ENCODE measurements at places on chromosomes 6 and 20.

GRCh38 chr6:37517411-37517812 lies 17.7 kb upstream of the CCDC167 start:
- no peak for DNase-seq

DNA sequence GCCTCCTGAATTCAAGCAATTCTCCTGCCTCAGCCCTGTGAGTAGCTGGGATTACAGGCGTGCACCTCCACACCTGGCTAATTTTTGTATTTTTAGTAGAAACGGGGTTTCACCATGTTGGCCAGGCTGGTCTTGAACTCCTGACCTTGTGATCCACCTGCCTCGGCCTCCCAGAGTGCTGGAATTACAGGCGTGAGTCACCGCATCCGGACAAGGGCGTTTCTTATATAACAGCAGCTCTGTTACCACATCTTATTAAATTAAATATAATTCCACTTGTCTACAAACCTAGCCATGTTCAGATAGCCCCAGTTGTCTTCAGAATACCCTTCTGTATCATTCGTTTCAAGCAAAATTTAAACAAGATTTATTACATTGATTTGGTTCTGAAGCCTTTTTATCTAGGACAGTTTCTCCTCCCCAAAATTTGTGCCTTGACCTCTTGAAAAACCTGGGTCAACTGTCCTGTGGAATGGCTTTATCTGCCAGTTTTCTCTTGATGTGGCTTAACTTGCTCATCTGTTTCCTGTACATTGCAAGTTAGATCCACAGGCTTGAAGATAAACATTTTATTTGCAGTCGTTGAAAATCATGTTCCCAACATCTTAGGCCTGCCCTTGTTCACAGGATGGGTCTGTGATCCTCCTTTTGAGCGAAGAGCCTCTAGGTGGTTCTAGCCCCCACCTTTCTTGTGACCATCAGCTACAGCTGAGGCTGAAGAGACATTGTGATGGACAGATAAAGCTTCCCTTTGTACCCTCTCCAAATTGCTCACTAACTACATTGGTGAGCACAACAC lies 132.2 kb downstream of the ARID1B start:
- no peak for DNase-seq

GRCh38 chr20:52578559-52578958 lies 387.0 kb upstream of the ZFP64 start:
- no peak for DNase-seq

DNA sequence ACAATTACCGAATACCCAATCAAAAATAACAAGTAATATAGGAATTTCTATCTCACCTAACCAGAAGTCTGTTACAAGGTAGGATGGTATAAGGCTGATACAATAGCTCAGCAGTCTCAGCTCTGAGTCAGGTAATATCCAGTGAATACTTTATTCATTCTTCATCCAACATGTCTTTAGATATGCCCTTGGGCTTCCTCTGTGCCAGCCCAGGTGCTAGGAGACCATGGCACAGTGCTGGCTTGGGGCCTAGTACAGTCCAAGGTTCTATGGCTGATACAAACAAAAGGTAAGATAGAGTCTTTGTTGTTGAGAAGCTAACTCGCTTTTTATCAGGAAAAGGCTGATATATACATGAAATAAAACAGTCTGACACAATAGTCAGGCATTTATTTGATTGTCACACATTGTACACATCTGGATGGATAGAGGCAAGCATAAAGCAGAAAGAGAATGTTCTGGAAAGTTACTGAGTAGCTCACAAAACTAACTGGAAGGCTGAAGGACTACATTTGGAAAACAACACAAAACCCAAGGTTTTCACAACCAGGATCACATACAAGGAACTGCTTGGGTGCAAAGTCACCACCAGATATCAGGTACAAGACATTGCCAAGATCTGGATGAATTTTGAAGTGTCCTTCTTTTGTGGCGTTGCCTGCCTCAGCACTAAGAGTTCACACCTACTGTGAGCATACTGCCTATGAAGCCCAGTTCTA lies 110.4 kb upstream of the SCAF8 start:
- no peak for DNase-seq

GRCh38 chr6:81063891-81064290 lies 688.6 kb downstream of the TENT5A start:
- no peak for DNase-seq
